Large intestine (tissue), 12 donors: ENCODE measurements at places on chromosomes 5 and 9. TPM values are rescaled to one million over a fixed set of nuclear protein-coding genes. Genes with fewer than 3 reads are reported as not detected.

DNA sequence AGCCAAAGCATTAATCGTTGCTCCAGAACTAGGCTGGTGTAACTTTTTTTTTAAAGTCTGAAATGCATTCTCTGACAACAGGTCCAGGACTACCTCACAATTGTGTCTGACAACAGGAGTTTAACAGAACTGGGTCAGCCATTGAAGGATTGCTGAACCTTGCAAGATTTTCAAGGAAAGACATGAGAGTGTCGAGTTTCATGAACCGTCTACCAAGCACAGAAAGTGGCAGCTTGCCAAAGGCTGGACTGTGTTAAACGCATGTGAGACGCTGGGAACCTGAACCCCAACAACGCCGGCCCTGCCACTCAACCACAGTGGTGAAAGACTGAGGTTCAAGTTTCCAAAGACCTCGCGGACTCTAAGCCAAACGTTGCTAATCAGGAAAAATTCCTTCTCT, 79.1 kb downstream of the LHFPL2 start:
- H3K27ac ChIP-seq, result peak overlapping the region; percentile 45
- peak; percentile 47 for DNase-seq
- H3K4me1 ChIP-seq, result peaks cover 15% of the 10 kb centered on the region
- peaks cover 2% of the 10 kb centered on the region for H3K36me3 ChIP-seq
- H3K27me3 ChIP-seq, result no peaks in the 10 kb centered on the region

DNA sequence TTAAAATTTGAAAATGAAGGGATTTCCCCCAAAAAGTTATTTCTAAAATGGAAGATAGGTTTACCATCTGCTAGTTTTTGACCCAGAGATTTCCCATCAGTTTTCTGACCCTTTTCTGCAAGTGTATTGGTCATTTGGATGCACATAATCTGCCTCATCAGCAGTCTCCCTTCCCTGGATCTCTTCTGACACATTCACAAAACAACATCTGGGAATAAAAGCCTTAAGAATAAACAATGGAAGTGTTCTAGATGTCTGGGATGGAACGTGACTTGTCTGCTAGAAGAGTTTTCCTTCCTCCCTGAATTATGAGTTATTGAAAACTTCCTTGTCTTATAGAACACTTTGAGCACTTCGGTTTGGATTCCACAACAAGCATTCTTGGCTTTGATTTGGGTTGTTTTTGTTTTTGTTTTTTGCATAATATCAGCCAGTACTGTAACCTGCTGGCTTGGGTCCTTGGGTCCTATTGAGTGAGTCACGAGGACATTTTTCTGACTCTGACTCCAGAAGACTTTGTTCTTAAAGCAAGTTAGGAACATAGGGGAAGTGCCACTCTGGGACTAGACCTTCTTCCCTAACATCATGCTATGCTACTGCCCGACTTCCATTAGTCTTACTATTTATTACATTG, 18.2 kb upstream of the ESM1 start:
- H3K4me3 ChIP-seq, result no peak overlapping the region
- no peaks in the 10 kb centered on the region for H3K36me3 ChIP-seq
- no peak overlapping the region for H3K27ac ChIP-seq
- DNase-seq, result no peak

DNA sequence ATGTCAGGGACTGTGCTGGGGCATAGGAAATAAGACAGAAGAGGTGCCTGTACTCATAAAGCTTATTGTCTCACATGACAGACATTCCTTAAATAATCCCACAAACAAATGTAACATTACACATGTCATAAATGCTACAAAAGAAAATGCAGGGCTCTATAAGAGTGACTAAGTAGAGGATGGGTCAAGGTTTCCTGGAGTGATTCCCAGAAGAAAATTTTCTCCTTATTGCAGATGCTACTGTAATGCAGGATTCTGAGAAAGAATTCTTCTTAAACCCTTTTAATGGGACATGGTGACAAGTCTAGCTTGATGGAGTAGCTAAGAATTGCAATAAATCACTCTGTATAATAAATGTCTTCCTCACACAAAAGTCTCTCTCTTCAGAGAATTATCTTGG, 55.7 kb downstream of the SH3TC2 start:
- H3K27ac ChIP-seq, result no peak overlapping the region
- no peaks in the 10 kb centered on the region for H3K36me3 ChIP-seq
- no peak overlapping the region for H3K4me3 ChIP-seq
- peaks cover 13% of the 10 kb centered on the region for H3K4me1 ChIP-seq
- DNase-seq, result no peak
- no peaks in the 10 kb centered on the region for H3K27me3 ChIP-seq

DNA sequence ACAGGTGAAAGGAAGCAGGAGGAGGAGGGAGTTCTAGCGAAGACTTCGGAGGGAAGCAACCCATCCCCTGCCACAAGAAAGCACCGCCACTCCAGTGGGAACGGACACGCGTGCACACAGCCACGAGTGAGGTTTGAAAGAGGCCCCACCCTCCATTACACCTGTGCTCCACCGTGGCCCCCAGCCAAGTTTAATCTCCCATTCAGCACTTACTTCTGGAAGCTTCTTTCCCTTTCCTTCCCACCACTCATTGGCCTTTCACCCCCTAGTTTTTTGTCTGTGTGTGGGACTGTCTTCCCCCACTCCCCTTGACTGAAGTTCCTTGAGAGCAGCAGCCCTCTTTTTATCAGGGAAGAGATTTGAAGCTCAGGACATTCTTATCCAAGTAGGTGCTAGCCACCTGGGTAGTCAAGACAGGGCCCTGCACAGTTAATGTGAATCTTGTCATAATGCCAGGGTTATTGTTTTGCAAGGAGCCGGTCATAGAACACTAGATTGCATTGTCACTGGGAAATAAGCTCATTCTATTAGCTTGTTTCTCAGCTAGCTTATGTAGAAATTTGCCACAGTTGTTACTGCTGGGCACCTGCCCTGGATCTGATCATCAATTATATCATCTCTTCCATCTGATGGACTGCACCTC, 256.0 kb downstream of the DOCK8 start:
- no peaks in the 10 kb centered on the region for H3K27me3 ChIP-seq
- H3K27ac ChIP-seq, result peak overlapping the region; percentile 88
- peak overlapping the region; percentile 57 for H3K4me3 ChIP-seq
- H3K36me3 ChIP-seq, result no peaks in the 10 kb centered on the region
- peaks cover 16% of the 10 kb centered on the region for H3K4me1 ChIP-seq

DNA sequence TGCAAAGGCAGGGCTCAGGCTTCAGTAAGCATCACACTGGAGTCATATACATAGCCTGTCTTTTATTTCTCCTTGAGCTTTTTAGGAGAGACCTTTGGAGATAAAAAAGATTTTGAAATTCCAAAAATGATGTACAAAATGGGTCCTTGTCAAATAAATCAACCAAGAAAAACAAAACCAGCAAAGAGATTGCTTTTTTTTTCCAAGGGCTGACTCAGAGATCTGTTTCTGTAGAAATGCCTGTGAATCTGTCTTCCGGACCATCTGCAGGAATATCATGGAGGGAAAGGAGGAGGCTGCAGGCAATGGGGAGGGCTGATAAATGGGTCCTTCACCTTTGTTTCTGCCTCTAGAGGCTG, 77.4 kb downstream of the SLIT3 start:
- no peak overlapping the region for H3K4me3 ChIP-seq
- peaks cover 5% of the 10 kb centered on the region for H3K4me1 ChIP-seq
- no peaks in the 10 kb centered on the region for H3K36me3 ChIP-seq
- H3K27me3 ChIP-seq, result no peaks in the 10 kb centered on the region
- H3K27ac ChIP-seq, result no peak overlapping the region
- no peak for DNase-seq

- no peaks in the 10 kb centered on the region for H3K36me3 ChIP-seq
- peaks cover 3% of the 10 kb centered on the region for H3K27me3 ChIP-seq
- H3K4me1 ChIP-seq, result no peaks in the 10 kb centered on the region
- H3K27ac ChIP-seq, result no peak overlapping the region
- DNase-seq, result no peak
- H3K4me3 ChIP-seq, result no peak overlapping the region
Measured at GRCh38 chr5:71859515-71859914, 140.4 kb downstream of the CARTPT start.

DNA sequence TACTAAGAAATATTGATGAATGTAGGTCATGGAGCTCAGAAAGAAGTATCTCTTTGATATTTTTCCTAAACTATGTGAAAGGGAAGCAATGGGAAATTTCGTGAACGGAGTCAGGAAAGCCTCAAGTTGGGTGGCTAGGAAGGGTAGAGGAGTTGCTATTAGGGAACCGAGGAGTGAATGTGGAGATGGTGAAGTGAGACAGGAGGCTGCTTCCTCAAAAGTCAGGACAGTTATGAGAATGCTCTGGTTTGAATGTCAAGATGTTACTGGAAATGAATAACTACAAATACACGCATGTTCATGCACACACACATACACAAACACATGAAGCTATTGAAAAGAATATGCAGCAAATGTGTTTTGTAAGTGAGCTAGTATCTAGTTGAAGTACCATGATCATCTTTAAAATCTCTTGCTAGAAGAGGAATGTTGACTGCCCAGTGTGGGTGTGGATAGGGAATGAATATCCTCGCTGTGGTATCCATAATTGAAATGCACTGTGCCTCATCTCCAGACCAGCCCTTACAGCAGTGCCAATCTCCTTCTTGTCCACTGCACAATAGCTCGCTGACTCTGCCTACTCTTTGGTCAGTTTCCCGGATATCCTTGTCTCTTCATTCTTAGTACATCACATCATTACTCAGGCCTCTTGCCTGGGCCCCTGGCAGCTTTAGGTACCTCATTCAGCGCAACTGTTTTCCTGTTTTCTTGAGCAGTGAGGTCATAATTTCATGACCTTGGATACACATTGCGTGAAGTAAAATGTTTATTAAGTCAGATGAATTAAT, 21.9 kb upstream of the PDCD1LG2 start:
- H3K4me1 ChIP-seq, result no peaks in the 10 kb centered on the region
- H3K27me3 ChIP-seq, result no peaks in the 10 kb centered on the region
- H3K36me3 ChIP-seq, result no peaks in the 10 kb centered on the region
- no peak overlapping the region for H3K4me3 ChIP-seq
- H3K27ac ChIP-seq, result no peak overlapping the region
- DNase-seq, result no peak

DNA sequence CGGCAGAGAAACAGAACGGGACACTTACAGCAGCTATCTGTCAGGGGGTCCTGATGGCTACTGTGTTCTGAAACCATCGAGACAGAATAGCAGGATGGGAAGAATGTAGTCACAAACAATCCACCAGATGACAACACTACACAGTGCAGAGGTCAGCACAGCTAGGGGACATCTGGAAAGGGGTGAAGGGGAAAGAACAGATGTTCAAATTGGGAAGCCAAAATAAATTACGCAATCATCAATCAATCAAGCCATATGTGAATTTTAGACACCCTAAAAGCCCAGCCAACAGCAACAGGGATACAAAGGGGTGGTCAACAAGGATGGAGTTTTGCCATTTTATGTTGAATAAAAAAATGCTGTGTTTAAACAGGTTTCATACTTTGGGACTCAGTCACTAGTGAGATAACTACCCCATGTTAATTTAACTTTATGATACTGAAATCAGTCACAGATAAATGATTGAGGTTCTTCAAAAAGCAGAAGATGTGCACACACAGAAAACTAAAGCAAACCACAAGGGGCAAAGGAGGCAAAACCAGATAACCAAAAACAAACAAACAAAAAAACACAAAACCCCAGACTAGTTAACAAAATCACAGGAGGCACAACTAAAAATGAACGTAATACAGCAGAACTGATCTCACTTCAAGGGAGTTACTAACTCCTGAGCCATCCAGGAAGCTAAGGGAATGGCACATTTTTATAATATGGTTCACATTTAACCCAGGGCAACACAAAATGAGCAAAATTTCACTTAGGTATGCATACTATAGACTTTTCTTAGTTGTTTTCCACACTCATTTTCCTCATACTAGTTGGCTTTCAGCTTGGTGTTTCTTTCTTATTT, 65.9 kb downstream of the HABP4 start:
- H3K27me3 ChIP-seq, result no peaks in the 10 kb centered on the region
- DNase-seq, result no peak
- no peak overlapping the region for H3K4me3 ChIP-seq
- H3K4me1 ChIP-seq, result no peaks in the 10 kb centered on the region

DNA sequence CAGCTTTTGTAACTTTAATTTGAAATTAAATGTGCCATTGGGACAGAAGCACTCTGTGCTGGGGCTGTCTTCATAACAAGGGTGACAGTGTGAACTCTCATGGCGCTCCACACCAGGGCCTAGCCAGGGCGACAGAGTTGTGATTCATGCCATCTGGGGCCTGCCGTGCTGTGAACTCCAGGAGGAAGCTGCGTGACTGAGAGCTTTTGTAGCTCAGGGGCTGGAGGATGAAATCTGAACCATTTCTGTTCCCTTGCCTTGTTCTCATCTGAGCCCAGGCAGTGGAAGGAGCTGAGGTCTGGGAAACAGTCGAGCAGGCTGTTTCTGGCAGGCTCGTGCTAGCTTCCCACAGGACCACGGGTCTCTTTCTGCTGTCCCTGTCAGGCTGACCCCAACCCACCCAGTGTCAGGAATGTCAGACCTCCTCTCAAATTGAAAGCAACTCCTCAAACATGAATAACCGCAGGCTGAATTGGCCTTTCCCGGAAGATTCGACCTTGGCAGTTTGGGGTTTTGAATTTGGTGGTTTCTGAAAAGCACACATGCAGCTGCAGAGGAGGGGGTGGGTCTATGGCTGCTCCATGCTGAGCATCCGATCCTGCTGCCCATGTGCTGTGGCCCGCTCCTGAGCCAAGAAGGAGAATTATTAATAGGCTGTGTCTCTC, 69.2 kb upstream of the RPS23 start:
- H3K27me3 ChIP-seq, result no peaks in the 10 kb centered on the region
- H3K27ac ChIP-seq, result peak overlapping the region; percentile 25
- no peaks in the 10 kb centered on the region for H3K4me1 ChIP-seq
- peak; percentile 32 for DNase-seq
- H3K36me3 ChIP-seq, result no peaks in the 10 kb centered on the region

DNA sequence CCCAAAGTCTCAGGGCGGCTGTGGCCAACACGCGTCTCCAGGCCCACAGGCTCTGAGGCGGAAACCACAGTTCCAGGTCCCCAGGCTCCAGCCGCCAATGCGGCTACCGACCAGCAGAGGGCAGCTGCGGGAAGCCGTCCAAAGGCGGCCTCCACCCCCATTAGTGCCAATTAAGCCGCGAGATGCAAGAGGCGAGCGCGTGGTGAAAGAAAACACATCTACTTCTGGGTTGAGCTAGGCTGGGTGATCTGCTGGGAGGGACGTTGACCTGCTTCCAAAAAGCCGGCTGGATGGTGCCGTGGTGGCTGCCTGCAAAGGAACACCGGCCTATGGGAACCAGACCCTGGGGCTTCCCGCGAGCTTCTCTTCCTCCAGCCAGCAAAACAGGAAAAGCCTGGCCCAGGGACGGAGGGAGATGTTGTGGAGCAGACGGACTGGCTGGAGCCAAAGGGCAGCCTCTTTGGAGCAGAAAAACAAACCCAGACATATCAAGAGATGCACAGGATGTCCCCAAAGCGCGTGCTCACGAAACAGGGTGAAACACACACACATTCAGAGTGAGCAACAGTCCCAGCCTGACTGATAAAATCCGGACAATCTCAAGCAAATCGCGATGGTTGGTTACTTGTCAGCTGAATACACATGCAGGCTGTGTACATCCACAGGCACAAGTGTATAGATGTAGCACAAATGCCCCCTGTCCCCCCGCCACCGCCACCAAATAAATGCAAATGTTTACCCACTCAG, 187.1 kb upstream of the BRINP1 start:
- H3K27ac ChIP-seq, result no peak overlapping the region
- peaks cover 2% of the 10 kb centered on the region for H3K27me3 ChIP-seq
- no peaks in the 10 kb centered on the region for H3K36me3 ChIP-seq
- peak; percentile 59 for DNase-seq
- no peak overlapping the region for H3K4me3 ChIP-seq

GRCh38 chr5:133340002-133340755, 272.2 kb downstream of the FSTL4 start:
- H3K27me3 ChIP-seq, result peaks cover 3% of the 10 kb centered on the region
- no peaks in the 10 kb centered on the region for H3K36me3 ChIP-seq
- H3K4me1 ChIP-seq, result peaks cover 14% of the 10 kb centered on the region
- peak; percentile 40 for DNase-seq
- peak overlapping the region; percentile 32 for H3K27ac ChIP-seq

Gene SKIC3
- 76.2 TPM for polyA plus RNA-seq
